ENCODE measurements at places on chromosomes 4 and X.

GRCh38 chrX:2314831-2315365, 185.9 kb downstream of the DHRSX start:
- no peak for DNase-seq

DNA sequence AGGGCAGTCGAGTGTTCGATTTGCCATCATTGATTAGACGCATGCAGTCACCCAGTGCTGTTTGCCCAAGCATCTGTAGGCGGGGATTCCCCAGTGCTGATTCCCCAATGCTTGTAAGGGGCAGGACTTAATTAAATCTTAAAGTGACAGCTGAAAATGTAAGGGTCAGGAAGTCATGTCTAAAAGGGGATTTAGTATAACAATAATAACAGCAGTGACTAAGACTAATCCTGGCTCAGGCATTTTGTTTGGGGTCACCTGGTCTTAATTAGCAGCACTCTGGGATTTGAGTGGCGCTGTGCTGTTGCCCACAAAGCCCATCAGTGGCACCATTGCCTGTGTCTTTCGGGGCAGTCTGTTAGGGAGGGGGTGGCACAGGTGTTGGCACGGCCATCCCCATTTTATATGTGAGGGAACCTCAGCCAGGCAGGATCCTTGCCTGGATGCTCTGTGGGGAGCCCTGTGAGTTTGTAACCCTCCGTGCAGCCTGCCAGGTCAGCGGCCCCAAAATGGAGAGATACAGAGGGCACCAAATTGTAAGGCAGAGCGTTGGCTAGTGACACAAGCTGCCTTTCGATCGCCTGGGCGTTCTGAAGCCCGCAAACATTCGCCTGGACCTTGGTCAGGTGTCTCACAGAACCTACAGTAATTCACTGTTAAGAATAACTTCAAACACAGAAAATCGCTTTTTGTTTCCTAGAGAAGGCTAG, 146.7 kb downstream of the TBL1X start:
- no peak for DNase-seq

DNA sequence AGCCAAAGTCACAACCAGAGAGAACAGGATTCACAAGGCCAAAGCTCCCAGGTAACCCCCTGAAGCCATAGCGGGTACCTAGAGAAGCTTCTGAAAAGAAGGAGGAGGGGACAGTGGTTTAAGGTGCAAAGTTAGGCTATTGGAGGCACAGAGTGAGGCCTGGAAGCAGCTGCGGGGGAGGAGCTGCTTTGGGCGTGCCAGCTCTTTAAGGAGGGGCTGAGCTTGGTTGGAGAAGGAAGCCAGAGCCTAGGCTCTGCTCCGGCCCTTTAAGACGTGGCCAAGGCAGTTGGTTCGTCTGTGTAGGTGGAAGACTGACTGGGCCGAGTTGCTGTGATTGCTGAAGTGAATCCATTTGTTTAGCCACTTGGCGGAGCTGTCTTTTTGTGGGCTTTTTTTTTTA, 1.5 kb downstream of the KLF8 start:
- no peak for DNase-seq

GRCh38 chr4:27248829-27249228, 388.2 kb downstream of the STIM2 start:
- DNase-seq = no peak

DNA sequence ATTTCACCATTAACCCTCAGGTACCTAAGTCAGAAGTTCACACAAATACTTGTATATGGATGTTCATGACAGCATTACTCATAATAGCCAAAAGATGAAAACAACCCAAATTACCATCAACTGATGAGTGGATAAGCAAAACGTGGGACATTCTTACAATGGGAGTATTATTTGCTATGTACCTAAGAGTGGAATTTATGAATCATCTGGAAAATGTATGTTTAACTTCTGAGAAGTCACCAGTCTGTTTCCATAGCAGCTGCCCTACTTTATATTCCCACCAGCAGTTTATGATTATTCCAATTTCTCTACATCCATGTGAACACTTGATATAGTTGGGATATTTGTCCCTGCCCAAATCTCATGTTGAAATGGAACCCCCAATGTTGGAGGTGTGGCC, 1478.9 kb downstream of the PCDH19 start:
- no peak for DNase-seq

- peak; percentile 76 for DNase-seq
These were observed 64.6 kb downstream of the COX7B2 start for GRCh38 chr4:46844325-46844917.

GRCh38 chr4:85369703-85370380, 105.1 kb upstream of the ARHGAP24 start:
- DNase-seq = no peak

- DNase-seq = no peak
These were observed 81.7 kb downstream of the ZC4H2 start for GRCh38 chrX:64894454-64895038.

DNA sequence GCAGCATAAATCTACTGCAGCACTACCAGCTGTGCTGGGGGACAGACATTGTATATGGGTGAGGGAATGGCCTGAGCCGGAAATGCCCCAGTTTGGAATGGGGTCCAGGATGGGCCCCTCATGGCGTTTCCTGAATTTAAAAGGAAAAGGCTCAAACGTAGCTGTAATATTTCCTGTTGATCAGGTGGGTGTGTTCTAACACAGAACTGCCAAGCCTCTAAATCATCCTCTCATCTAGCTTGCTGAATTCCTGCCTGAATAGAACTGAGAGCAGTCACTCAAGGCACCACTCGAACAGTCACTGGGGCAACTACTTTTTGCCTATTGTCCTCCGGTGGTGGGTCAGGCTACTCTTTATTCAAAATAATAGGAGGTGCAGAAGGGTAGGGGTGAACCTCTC, 28.7 kb downstream of the ADH6 start:
- DNase-seq = no peak

All from midbrain (tissue), 1 donor.